Activated CD8-positive, alpha-beta memory T cell treated with anti-CD3 and anti-CD28 coated beads for 4 hours (primary cell): ENCODE measurements at places on chromosomes 4 and X.

- no peak for DNase-seq
These were observed at the start of gene ATOH1 for GRCh38 chr4:93828332-93828994. Gene ATOH1 (plus strand): TSS chr4:93828753. CDS start chr4:93828927, 174 bp downstream.

DNA sequence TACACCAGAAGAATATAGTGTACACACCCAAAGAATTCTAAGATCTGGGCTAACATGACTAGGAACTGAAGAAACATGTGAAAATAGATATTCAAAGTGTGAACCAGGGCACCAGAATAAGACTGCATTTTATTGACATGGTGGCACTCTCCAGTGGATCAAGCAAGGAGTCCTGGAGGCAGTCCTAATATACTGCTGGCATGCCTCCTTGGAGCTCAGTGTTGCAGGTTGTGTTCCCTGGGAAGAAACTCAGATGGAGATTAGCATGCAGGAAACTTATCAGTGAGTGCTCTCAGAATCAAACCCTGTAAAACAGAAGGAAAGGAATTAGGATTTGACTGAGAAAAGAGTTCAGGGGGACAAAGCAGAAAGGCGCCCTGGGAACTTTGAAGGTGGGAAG is 105.1 kb downstream of the CXCL13 start:
- no peak for DNase-seq

- DNase-seq, result no peak
These were observed 31.0 kb upstream of the TLR3 start for GRCh38 chr4:186037692-186038658.

- DNase-seq, result no peak
These were observed 30.8 kb downstream of the GPM6B start for GRCh38 chrX:13786048-13786447.

GRCh38 chr4:107497054-107497453 is 223.0 kb downstream of the PAPSS1 start:
- no peak for DNase-seq

DNA sequence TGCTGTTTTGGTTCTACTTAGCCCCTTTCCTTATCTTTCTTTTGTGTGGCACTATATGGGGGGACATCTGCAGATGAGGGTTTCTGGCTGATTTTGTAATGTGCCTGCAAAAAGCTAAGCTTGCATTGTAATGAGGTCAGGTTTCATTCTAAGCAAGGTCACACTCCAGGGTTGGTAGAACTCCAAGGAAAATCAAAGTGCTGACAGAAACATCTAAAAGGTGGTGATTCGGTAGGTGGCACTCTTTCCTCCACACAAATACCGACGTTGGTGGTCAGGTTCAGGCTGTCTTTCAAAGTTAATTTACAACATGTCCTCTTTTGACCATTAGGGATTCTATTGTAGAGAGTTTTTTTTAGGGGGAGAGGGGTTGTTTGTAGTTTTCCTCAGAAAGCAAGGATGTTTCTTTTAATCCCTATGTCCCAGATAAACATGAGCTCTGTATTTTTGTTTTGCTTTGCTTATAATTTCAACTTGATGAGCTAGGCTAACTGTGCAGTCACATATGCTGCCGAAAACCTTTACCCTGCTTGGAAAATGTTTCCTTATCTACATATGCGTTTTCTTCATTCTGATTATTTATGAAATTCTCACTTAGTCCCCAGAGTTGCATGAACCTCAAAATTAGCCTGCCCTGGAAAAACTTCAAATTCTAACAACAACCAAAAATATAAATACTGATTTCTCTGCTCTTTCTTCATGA is 434.2 kb downstream of the PPARGC1A start:
- DNase-seq, result no peak

GRCh38 chr4:184217634-184218033 is at the start of gene ENPP6:
Gene ENPP6 (minus strand): TSS chr4:184217873. CDS start chr4:184217819, 54 bp downstream.
- no peak for DNase-seq

DNA sequence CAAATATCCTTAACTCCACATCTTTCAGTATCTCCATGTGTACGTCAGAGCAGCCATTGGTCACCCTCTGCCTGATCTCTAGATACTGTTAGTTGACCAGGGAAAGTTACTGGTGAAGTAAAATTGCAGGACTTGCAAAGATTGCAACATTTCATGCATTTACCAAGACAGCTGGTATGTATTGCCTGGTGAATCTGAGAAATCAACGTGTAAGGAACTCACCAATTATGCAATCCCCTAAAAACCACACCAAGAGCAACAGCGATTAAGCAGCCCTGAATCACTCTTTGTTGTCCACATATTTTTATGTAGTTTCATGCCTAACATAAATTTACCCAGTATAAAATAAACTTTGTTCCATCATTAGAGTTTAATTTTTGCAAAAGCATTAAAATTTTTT is 271.2 kb downstream of the NLGN4X start:
- no peak for DNase-seq

DNA sequence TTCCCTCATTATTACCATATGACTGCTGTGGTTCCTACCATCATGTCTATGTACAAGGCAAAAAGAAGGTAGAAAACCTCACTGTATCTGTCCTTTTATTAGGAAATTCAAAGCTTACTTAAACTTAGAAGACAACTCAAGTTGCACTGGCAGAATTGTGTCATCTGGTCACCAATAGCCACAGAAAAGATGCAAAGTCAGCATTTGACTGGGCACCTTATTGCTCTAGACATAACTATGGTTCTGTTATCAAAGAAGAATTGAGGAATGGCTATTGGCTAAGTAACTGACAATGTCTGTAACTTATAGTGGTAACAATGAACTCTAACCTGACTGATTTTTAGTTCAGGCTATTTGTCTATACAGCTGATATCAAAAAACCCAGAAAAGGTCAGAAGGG is 45.3 kb downstream of the MAP9 start:
- no peak for DNase-seq

GRCh38 chr4:166324321-166324720 is 451.3 kb downstream of the TLL1 start:
- no peak for DNase-seq

DNA sequence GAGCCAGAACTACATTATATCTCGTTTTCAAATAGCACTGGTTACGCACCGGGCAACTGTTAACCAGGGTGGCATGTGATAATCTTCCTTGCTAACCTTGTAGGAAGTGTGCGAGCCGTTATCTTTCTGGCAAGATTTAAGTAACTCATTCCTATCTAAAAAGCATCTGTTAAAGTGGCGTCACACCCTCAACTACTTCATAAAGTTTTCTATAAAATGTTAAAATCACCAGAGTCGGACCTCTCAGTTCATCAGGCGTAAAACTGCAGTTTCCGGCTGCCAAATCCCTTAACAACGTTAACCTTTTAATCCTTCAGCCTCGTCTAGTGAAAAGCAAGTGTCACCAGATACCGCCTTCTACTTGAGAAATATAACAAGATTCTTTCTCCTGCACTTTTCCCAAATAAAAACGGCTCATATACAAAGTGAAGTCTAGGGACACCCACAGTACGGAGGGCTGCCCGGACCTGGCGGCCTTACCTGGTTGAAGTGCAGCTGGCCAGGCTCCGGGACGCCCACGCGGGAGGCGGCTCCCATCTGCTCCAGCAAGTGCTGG is 1.2 kb downstream of the SLC39A8 start:
- DNase-seq, result no peak

GRCh38 chr4:2254665-2255500 is 7.0 kb downstream of the MXD4 start:
- no peak for DNase-seq

- DNase-seq, result no peak
These were observed 479.7 kb downstream of the ACTRT1 start for GRCh38 chrX:127572471-127572870.

- DNase-seq, result no peak
These were observed 49.9 kb upstream of the GIMD1 start for GRCh38 chr4:106418444-106418843.

- DNase-seq, result peak; percentile 30
These were observed 572 bp downstream of the USP53 start for GRCh38 chr4:119212964-119213606.

- no peak for DNase-seq
These were observed 31.2 kb downstream of the RPS6KA6 start for GRCh38 chrX:84156821-84157220.

GRCh38 chrX:38347136-38347535 is 5.3 kb upstream of the OTC start:
- no peak for DNase-seq

- no peak for DNase-seq
These were observed 2.9 kb downstream of the KIF4A start for GRCh38 chrX:70292788-70293187.

- DNase-seq, result no peak
These were observed 45.6 kb downstream of the COL25A1 start for GRCh38 chr4:109256818-109257217.

- DNase-seq, result no peak
These were observed 987.2 kb downstream of the CCSER1 start for GRCh38 chr4:91114386-91114785.

GRCh38 chr4:110224142-110224541 is 25.7 kb upstream of the ELOVL6 start:
- DNase-seq, result no peak

DNA sequence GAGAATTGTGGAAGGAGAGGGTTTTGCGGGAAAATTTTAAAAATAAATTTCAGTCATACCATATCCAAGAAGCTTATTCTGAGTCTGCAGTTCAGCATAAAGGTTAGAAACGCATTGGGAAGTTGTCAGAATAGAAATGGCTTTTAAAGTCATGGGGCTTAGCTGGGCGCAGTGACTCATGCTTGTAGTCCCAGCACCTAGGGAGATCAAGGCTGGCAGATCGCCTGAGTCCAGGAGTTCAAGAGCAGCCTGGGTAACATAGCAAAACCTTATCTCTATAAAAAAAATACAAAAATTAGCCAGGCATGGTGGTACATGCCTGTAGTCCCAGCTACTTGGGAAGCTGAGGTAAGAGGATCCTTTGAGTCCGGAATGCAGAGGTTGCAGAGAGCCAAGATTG is 3.9 kb upstream of the PLA2G12A start:
- DNase-seq, result no peak

DNA sequence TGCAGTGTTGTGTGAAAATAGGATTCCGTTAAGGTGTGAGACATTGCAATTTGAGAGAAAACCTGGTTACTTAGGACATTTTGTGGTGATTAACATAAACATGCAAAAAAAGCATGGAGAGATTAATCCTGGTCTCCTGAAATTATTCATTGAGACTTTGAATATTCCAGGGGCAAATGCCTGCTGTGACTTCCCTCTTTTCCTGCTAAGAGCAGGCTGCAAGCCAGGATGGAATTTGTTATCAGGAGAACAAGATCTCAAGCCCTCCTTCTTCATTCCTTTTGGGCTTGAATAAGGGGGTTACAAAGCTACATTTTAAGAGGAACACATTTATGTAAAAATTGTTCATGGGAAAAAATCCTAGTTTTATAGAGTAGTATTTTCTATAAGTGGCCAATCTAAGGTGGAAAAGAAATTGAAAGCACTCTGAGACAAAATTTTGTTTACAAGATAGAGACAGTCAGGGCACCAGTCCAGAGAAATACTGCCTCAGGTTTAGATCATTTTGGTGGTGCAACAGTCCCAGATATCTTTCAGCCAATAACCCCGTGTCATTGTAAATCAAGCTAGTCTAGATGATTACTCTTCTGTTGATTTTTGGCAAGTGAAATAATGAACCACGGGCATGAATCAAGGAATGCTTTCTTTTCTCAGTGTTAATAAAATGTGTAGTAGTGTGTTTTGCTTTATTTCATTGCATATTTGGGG is 1528.3 kb upstream of the AGA start:
- DNase-seq, result no peak

DNA sequence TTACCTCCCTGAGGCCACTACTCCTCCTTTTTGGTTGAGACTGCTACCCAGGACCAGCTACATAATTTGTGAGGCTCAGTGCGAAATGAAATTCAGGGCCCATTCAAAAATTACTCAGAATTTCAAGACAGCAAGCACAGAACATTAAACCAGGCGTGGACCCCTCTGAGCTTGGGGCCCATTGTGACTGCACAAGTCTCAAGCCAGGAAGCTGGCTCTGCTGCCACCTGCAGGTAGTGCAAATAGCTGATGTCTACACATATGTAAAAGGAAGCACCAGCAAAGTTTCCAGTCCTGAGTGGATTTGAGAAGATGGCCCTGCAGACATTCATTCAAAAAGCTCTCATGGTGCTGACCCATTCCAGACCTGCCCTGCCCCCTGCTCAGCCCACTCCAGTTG is 213.4 kb upstream of the LNX1 start:
- DNase-seq, result no peak

- no peak for DNase-seq
These were observed 59.0 kb downstream of the NFKB1 start for GRCh38 chr4:102560115-102560514.

DNA sequence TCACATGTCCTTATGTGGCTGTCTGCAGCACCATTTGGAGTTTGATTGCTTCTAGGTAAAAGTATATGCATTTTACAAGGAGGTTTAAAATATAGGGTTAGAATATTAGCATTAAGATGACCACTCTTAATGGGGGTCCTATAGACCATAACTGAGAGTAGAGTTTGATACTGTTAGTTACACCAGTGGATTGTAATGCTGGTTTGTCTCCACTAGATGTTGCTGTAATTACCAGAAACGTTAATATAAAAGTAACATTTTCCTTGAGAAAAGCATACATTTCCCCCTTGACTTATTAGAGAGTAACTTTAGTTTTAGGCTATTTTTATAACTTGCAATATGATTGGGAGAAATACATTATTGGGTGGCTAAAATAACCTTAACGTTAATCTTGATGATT is 93.0 kb downstream of the ZXDA start:
- no peak for DNase-seq

- DNase-seq, result no peak
These were observed 31.0 kb downstream of the TRPC5 start for GRCh38 chrX:112051576-112051975.

GRCh38 chrX:123943074-123943473 is 18.4 kb upstream of the STAG2 start:
- no peak for DNase-seq

- no peak for DNase-seq
These were observed 24.1 kb upstream of the ARHGAP36 start for GRCh38 chrX:131034063-131034462.

DNA sequence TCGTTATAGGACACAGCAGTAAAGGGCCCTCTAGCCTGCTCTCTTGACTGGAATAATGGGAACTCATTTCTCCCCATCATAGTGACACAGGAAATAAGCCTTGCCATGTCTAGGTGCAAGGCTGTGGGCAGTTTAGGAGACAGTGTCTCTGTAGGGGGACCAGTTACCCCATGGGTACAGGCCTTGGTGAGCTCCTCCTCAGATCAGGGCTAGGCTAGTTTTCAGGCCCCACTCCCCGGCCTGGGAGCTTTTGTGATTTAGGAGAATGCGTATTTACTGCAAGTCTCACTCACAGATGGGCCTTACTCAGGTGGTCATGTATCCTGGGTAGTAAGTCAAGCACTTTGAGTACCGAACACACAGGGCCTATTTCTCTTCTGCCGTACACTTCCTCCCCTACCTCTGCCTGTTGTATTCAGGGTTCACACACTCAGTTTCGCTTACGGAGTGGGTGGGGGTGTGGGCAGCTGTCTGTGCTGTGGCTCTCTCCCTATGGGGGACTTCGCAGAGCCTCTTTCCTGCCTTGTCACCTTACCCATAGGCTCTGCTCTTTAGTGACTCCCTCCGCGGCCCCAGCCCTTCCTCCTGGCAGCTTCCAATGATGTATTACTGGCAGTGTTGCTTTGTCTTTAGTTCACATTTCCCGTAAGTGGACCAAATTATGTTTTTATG is 34.2 kb downstream of the FAM193A start:
- peak; percentile 45 for DNase-seq
